Spinal cord (tissue), 10 donors: ENCODE measurements at places on chromosomes 1 and 21. TPM values are rescaled to one million over a fixed set of nuclear protein-coding genes. Genes with fewer than 3 reads are reported as not detected.
A peak's percentile ranks its signal among the peaks of the same experiment; 100 is the strongest.

The DCDC2B gene
- total RNA-seq = 0.28 TPM

The CD1B gene
- total RNA-seq = not detected

DNA sequence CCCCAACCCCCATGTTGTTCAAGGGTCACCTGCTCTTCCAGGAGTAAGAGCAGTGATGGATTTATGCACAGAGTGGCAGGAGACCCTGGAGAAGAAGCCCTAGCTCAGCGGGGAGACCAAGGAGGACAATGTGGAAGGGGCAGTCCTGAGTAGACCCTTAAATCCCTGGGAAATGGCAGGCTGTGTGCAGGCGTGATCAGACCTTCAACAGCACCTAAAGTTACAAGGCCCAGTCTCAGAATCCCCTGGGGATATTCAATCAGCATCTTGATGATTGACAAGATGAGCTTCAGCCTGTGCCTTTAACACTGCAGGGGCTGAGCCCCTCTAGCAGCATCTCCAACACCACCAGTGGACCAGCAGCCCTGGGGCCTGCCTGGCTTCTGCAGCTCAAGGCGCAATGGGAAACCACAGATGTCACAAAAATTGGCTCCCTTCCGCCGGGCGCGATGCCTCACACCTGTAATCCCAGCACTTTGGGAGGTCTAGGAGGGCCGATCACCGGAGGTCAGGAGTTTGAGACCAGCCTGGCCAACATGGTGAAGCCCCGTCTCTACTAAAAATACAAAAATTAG, 60.4 kb downstream of the IRF2BP2 start:
- peak overlapping the region; percentile 37 for H3K27ac ChIP-seq
- no peak overlapping the region for H3K4me3 ChIP-seq
- H3K27me3 ChIP-seq = no peaks in the 10 kb centered on the region
- peaks cover 54% of the 10 kb centered on the region for H3K4me1 ChIP-seq
- no peaks in the 10 kb centered on the region for H3K36me3 ChIP-seq
- DNase-seq = no peak

- no peak overlapping the region for H3K27ac ChIP-seq
- peaks cover 58% of the 10 kb centered on the region for H3K4me1 ChIP-seq
- H3K36me3 ChIP-seq = no peaks in the 10 kb centered on the region
- H3K27me3 ChIP-seq = no peaks in the 10 kb centered on the region
- no peak overlapping the region for H3K4me3 ChIP-seq
Observed at GRCh38 chr1:205497351-205497750, 7.1 kb upstream of the CDK18 start.

- no peaks in the 10 kb centered on the region for H3K27me3 ChIP-seq
- H3K27ac ChIP-seq = no peak overlapping the region
- no peaks in the 10 kb centered on the region for H3K36me3 ChIP-seq
- no peak for DNase-seq
- H3K4me1 ChIP-seq = no peaks in the 10 kb centered on the region
Observed at GRCh38 chr1:236998546-236998945, 5.7 kb downstream of the MT1HL1 start.

DNA sequence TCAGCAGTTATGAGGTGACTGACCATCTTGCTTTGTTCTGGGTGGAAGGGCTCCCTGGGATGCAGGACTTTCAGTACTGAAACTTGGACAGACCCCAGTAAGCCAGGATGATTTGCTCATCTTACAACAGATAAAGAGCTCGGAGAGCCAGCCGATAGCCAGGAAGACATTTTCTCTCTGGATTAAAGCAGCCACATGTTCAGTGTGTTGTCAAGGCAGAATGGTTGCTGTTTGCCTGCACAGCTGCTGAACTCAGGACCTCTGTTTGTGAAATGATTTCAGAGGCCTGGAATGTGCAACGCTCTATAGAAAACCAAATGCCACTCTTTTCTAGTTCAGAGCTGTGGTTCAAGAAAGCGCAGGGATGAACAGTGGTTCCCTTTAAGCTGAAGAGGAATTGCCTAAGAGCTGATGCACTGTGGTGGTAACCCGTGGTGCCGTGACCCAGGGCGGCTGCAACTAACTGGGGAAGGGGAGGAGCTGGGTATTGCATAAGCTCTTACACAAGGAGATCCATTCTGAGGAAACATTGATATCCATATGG, 40.7 kb downstream of the CASQ2 start:
- H3K27me3 ChIP-seq = no peaks in the 10 kb centered on the region
- peak overlapping the region; percentile 95 for H3K27ac ChIP-seq
- peaks cover 3% of the 10 kb centered on the region for H3K4me1 ChIP-seq

GRCh38 chr1:20496241-20496661, 10.2 kb upstream of the CAMK2N1 start:
- H3K4me3 ChIP-seq = no peak overlapping the region
- no peak overlapping the region for H3K27ac ChIP-seq
- H3K36me3 ChIP-seq = peaks cover 41% of the 10 kb centered on the region

GRCh38 chr1:40630488-40631223, 34.8 kb downstream of the RIMS3 start:
- DNase-seq = no peak
- peaks cover 38% of the 10 kb centered on the region for H3K36me3 ChIP-seq
- no peak overlapping the region for H3K4me3 ChIP-seq
- no peaks in the 10 kb centered on the region for H3K27me3 ChIP-seq
- no peak overlapping the region for H3K27ac ChIP-seq
- H3K4me1 ChIP-seq = peaks cover 6% of the 10 kb centered on the region

GRCh38 chr1:155977690-155978324, 540 bp downstream of the ARHGEF2 start:
- peaks cover 67% of the 10 kb centered on the region for H3K4me1 ChIP-seq
- peak overlapping the region; percentile 96 for H3K4me3 ChIP-seq
- peak; percentile 65 for DNase-seq
- H3K27me3 ChIP-seq = no peaks in the 10 kb centered on the region

GRCh38 chr1:184567637-184568036, 180.8 kb downstream of the C1orf21 start:
- no peaks in the 10 kb centered on the region for H3K36me3 ChIP-seq
- no peaks in the 10 kb centered on the region for H3K4me1 ChIP-seq
- H3K27me3 ChIP-seq = no peaks in the 10 kb centered on the region
- no peak for DNase-seq
- no peak overlapping the region for H3K27ac ChIP-seq

DNA sequence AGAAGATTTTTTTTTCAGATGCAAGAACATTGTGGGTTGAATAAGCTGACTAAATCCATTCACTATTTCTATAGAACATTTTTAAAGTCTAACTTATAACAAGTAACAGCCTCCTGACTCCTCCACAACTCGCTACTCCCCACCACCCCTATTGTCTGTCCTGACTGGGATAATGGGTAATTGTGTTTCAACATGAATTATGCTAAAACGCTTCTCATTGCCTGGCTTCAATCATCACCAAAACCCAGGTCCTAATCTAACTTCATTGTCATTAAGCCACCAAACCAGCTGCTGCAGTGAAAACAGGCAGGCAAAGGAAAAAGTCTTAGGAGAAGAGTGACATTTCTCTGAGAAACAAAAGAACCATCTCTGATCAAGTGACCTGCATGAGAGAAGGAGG, 30.0 kb downstream of the TNR start:
- no peaks in the 10 kb centered on the region for H3K27me3 ChIP-seq
- H3K4me3 ChIP-seq = no peak overlapping the region
- no peaks in the 10 kb centered on the region for H3K36me3 ChIP-seq
- no peak overlapping the region for H3K27ac ChIP-seq
- DNase-seq = peak; percentile 21
- peaks cover 20% of the 10 kb centered on the region for H3K4me1 ChIP-seq

DNA sequence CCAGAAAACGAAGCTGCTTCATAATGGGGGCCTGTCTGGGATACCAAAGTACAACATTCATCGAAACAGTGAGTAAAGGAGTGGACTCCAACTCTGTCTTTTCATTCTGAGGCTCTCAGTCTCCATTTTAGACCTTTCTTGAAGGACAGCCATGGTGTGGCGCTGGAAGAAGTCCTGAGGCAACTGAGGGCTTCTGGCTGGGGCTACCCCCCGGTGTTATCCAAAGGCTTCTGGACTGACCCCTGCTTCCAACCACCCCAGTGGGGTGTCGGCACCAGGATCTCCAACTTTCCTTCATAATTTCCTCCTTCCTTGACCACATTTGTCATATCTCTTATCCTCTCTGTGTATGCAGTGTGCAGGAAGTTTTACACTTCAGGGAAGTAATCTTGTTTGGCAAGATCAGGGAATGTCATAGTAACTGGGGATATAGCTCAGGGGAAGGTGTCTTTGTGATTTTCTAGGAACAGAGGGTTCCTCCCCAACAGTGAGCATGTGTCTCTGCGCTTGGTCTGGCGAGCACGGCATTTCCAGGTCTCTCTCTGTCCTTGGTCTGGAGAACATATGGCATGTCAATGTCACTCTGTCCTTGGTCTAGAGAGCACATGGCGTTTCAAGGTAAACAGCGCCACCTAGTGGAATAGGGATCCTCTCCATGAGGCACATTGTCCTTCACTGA, 19.4 kb upstream of the BSDC1 start:
- H3K4me1 ChIP-seq = no peaks in the 10 kb centered on the region
- no peak overlapping the region for H3K27ac ChIP-seq
- no peak overlapping the region for H3K4me3 ChIP-seq
- H3K27me3 ChIP-seq = no peaks in the 10 kb centered on the region
- DNase-seq = no peak

DNA sequence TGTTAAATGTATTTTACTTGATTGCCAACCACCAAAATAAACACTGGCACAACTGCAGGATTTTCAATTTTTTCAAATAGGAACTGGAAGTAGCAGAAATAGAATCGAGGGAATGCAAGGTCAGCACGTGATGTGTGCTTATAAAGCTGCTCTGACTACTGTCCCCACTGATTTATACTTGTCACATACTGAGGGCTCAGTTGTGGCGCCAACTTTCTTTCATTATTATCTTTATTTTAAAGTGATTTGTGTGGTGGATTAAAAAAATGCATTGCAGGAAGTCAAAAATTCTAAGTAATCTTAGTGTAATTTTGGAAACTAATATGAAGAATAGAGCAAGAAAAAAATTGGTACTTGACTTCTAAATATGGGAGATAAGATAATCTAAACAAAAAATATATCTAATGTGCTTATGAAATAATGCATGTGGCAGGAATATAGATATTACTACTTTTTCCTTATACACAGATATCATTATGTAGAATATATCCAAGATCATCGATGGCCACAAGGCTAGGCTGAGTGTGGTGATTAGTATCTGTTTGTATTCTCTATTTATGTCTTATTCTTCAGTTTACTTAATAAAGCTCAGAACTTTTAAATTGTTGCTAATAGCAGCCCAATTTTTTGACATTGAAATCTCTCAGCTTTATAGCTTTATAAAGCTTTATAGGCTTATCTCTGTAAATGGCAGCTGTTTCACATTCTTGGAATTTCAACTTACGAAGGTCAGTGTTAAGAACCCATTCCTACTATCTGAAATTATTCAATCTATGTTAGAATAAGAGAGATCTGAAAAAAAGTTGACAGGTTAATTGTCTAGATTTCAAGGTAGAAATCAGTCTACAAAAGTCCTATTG, 404.5 kb upstream of the ADAMTS5 start:
- DNase-seq = no peak
- no peaks in the 10 kb centered on the region for H3K36me3 ChIP-seq
- H3K27ac ChIP-seq = no peak overlapping the region
- H3K4me3 ChIP-seq = no peak overlapping the region

GRCh38 chr1:197994907-197995407, 77.8 kb downstream of the LHX9 start:
- no peaks in the 10 kb centered on the region for H3K36me3 ChIP-seq
- H3K4me1 ChIP-seq = no peaks in the 10 kb centered on the region
- no peaks in the 10 kb centered on the region for H3K27me3 ChIP-seq
- H3K4me3 ChIP-seq = no peak overlapping the region

DNA sequence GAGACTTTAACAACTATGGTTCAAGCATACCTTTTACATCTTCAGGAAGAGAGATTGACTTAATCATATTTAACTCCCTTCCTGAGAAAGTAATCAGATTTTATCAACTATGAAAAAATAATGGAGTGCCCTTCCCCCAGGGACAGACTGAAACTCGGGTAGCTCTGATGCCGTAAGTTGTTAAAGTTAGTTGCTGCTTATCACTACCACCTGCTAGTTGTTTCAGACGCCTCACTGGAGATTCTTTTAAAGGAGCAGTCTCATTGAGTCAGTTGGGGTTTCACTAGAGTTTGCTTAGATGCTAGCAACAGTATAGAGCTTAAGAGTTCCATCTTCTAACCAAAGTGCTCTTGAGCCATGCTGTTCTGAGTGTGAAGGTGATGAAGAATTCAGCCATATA, 17.0 kb upstream of the TRAF5 start:
- DNase-seq = no peak
- peaks cover 10% of the 10 kb centered on the region for H3K36me3 ChIP-seq
- H3K4me1 ChIP-seq = no peaks in the 10 kb centered on the region
- no peak overlapping the region for H3K4me3 ChIP-seq

DNA sequence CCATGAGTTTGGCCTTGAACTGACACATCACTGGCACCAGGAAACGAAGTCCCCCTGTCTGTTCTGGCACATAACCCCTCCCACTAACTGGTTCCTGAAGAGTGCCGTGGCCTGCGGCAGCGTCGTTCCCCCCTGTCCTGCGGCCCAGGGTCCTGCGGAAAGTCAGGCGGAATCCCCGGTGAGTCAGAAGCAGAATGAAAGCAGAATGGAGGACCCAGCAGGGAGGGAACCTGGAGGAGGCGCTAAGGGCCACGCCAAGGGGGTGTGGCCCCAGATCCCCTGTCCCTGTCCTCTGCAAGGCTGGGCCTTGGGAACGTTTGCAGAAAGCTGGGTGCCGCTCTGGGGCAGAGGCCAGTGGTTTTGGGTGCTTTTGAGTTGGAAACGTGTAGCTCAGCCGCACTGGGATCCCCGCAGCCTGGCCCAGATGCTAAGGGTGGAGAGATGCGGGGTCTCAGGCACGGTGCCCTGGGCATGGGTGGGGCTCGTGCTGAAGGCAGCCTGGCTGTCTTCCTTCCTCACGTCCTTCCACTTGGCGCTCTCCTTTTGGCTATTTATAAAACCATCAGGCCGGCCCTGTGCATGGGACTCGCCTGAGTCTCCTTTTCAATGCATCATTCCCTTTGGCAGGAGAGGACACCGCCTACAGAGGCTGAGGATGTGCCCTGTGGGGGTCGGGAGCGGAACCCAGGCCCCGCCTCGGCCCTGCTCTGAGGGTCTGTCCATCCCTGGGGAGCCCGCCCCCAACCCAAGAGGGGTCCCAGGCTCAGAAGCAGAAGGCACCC, 36.2 kb downstream of the TP73 start:
- H3K4me1 ChIP-seq = peaks cover 23% of the 10 kb centered on the region
- H3K36me3 ChIP-seq = peaks cover 7% of the 10 kb centered on the region
- no peak overlapping the region for H3K4me3 ChIP-seq
- no peak overlapping the region for H3K27ac ChIP-seq
- DNase-seq = no peak
- H3K27me3 ChIP-seq = peaks cover 10% of the 10 kb centered on the region

DNA sequence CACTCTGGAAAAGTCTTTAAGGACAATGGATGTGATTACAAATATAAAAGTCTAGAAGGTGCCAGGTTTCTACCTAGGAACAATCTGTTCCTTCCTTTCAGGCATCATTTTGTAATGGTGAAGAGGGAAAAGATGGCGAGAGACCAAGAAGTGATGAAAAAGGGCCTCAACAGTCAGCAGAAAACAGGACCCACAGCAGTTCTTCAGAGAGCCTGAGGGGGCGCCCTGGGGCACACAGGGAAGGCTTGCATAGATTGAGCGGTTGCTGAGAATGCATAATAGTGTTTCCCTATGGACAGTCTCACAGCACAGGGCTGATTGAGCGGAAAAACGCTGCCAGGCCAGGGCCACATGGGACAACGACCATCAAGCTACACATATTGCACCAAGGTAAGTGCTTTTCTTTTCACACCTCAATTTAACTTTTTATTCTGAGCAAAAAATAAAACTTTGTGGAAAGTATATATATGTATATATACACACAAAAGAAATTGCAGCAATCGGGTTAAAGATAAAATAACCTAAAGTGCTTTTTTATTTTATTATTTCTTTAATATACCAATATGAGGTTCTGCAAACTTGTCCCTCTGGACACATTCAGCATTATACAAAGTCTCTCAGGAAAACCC, 3.1 kb upstream of the YRDC start:
- no peaks in the 10 kb centered on the region for H3K27me3 ChIP-seq
- H3K36me3 ChIP-seq = peaks cover 24% of the 10 kb centered on the region
- no peak overlapping the region for H3K4me3 ChIP-seq
